ENCODE measurements at places on chromosomes 12 and 14. TPM values are rescaled to one million over a fixed set of nuclear protein-coding genes. Genes with fewer than 3 reads are reported as not detected.

DNA sequence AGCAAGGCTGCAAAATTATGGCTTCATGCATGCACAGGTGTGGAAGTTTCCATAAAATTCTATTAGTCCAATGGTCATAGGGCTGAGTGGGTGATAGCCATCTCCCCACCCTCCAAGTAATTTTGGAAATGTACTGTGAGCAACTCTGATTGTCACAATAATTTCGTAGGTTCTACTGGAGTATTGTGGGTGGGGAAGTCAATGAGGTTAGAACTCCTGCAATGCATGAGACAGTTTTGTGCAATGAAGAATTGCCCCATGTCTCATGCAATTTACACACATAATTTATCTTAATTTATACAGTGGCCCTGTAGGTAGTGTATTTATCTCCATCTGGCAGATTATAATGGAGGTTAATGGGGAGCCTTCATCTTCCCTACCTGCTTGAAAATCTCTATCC is 20.5 kb downstream of the IFNG start:
- peaks cover 52% of the 10 kb centered on the region for H3K4me1 ChIP-seq
- no peaks in the 10 kb centered on the region for H3K36me3 ChIP-seq
- H3K27ac ChIP-seq = peak overlapping the region; percentile 91

DNA sequence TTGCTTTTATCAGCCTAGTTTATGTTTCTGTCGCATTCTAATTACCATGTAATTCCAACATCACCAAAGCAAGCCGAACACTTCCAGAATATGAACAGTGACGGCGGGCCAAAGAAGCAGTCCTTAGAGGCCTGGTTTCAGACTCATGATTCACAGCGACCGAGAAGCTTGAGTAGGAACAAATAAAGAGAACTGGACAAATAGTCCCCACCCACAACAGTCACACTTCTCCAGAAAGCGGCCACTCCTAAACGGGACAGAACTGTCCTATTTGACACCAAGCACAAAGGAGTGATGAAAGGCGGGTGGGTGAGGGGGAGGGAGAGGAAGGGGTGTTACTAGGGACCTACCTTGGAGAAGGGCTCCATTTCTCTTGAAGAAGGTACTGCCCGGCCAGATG is 136.4 kb downstream of the FOXN3 start:
- H3K27me3 ChIP-seq = no peaks in the 10 kb centered on the region
- H3K4me3 ChIP-seq = no peak overlapping the region
- H3K36me3 ChIP-seq = peaks cover 22% of the 10 kb centered on the region
- no peak overlapping the region for H3K27ac ChIP-seq
- DNase-seq = no peak
- peaks cover 59% of the 10 kb centered on the region for H3K4me1 ChIP-seq

DNA sequence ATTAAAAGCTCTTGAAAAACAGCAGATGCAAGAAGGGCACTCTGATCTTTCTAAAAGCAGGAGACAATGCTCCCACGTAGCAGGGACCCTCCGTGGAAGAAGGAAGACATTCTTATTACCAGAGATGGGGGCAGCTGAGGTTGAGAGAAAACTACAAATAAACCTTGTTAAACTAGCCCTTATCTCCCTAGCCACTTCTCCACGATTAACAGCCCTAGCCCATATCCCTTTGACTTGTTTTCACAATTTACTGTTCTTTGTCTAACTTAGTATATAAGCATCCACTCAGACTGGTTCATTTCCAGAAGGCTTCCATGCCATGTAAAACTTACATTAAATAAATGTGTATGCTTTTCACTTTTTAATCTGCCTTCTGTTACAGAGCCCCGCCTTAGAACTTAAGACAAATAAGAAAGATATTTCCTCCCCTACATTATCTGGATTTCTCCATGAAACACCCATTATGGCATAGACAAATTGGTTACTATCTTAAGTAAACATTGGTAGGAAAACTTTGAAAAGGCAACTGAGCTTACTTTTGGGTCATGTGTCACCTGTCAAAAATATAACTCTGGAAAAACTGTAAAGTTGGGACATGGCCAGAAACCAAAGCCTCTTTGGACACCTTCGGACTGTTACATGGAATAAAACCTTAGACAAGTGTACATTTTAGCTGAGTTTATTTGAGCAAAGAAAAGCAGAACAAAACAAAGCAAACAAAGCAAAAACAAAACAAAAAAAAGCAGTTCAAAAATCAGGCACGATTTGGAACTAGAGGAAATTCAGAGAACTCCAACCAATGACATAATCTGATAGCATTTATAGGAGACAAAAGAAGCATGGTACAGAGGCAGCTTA is 4.9 kb upstream of the RNASE1 start:
- no peaks in the 10 kb centered on the region for H3K4me1 ChIP-seq
- no peak for DNase-seq
- H3K4me3 ChIP-seq = no peak overlapping the region
- H3K36me3 ChIP-seq = no peaks in the 10 kb centered on the region
- no peak overlapping the region for H3K27ac ChIP-seq

GRCh38 chr12:27193106-27193505 is 51.0 kb upstream of the STK38L start:
- no peak overlapping the region for H3K4me3 ChIP-seq
- no peak for DNase-seq
- no peaks in the 10 kb centered on the region for H3K36me3 ChIP-seq
- H3K27ac ChIP-seq = no peak overlapping the region
- no peaks in the 10 kb centered on the region for H3K4me1 ChIP-seq

VRTN gene
- not detected for total RNA-seq

PTPRO gene
- total RNA-seq = 0.17 TPM

REC8 gene
- 19.3 TPM for total RNA-seq

KRT77 gene
- not detected for total RNA-seq

CINP gene
- total RNA-seq = 46.2 TPM

AQP2 gene
- total RNA-seq = not detected

KRT71 gene
- not detected for total RNA-seq

PRICKLE1 gene
- not detected for total RNA-seq
